ENCODE measurements at places on chromosomes 3 and 15.

DNA sequence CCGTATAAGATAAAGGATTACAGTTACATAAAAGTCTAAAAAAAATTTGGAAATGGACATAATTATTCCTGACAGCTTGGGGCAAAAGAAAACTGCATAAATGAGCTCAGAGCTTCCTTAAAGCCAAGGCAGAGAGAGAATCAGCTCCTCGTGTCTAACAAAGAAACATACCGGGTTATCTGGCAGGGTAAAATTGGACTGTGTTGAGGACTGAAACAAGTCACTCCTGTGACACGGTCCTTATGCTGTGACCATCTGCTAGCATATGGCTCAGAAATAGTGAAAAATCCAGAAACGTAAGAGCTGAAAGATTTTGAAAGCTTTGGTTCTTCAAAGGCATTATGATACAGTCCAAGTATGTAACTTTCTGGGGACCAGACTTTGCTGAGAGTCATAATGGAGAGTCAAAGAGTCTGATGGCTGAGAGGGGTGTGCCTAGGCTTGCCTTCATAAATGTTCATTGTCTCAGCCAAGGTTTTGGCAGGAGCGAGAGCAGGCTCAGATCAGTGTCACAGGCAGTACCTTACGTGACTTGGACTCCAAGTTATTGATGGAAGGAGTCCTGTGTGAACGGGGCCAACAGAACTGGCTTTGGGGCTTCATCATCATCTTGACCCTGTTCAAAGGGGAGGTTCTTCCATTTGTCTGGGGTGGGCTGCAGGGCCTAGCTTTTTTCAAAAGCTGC lies 12.5 kb downstream of the MAP6D1 start:
- DNase-seq: no peak

DNA sequence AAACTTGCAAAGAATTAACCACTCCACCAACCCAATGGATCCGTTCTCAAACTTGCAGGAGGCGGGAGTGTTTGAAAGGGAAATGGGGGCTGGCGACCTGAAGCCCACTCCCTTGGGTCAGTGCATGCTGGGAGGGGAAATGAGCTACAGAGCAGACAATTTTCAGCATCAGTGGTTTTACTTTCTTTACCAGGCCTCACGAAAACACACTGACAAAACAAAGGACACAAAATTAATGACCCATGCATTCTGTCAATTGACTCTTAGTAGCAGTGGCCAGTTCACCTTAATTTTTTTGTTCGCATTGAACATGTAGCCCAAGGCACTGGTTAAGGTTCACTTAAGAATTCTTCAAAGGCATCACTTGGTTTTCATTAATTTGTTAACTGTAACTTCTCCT lies 413.5 kb downstream of the MECOM start:
- no peak for DNase-seq

- no peak for DNase-seq
These were observed 42.4 kb upstream of the HERC1 start for GRCh38 chr15:63876085-63876662.

GRCh38 chr3:152646004-152646403 lies 188.9 kb upstream of the P2RY1 start:
- DNase-seq: no peak

Measured in pulmonary artery endothelial cell (primary cell).